Activated CD8-positive, alpha-beta memory T cell treated with anti-CD3 and anti-CD28 coated beads, Interleukin-2, amount 50 U/mL, for 48 hours (primary cell): ENCODE measurements at places on chromosomes 7 and 10.

DNA sequence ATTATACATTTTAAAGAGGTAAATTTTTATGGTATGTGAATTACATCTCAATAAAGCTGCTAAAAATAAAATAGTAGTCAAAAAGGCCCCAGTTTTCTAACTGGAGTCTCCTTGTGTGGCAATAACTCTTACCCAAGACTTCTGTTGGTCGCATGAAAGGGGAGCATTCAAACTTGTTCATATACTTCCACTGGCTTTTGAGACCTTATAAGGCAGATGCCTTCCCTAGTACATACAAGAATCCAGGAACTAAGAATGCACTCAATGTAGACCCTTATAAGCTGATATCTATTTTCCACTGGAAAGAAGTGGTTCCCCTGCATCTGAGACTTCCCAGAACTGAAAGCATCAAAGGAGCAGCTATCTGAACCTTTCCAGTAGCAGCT, 13.0 kb downstream of the BCAP29 start:
- no peak for DNase-seq

GRCh38 chr7:85336086-85336485, 149.2 kb upstream of the SEMA3D start:
- DNase-seq, result no peak

DNA sequence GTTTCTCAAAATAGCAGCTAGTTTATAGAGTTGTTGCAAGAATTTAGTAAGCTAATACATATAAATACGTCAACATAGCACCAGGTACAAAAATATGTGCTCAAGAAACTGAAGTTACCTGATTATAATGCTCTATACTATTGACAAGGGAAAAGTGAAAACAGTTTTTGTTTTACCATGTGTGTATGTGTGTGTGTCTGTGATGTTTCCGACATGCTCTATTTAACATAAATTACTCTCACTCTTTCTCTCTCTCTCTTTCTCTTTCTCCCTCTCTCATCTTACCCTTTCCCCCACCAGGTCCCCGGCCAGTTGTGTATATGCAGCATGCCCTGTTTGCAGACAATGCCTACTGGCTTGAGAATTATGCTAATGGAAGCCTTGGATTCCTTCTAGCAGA, 4.3 kb downstream of the LIPN start:
- DNase-seq, result no peak

DNA sequence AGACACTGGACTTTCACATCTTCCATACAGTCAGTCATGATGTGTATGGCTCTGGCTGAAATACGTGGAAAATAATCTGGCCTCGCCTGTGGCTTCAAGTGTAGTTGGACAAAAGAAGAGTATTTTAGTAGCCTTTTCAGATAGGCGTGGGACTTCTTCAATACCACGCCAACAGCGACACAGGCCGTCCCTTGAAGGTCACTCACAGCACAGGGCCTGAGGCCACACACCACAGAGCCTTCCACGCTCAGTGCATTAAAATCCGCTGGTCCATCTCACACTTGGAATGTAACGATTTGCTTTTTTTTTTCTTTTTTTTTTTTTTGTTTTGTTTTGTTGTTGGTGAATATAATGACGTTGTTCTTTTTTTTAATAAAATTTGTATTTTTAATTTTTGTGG, 51.8 kb upstream of the SUN1 start:
- no peak for DNase-seq

GRCh38 chr7:158706273-158706704, 1.7 kb upstream of the NCAPG2 start:
- DNase-seq, result no peak

GRCh38 chr10:123864923-123865322, 26.7 kb downstream of the CPXM2 start:
- no peak for DNase-seq

GRCh38 chr7:101729241-101729883, 88.1 kb upstream of the CUX1 start:
- no peak for DNase-seq

- no peak for DNase-seq
Measured at GRCh38 chr10:102542800-102543418, 39.1 kb downstream of the SUFU start.
